ENCODE measurements at places on chromosomes 7 and 10.

GRCh38 chr7:121020249-121020988 is 31.9 kb downstream of the CPED1 start:
- no peak for DNase-seq

GRCh38 chr7:136256491-136256890 is 279.3 kb upstream of the MTPN start:
- DNase-seq: no peak

DNA sequence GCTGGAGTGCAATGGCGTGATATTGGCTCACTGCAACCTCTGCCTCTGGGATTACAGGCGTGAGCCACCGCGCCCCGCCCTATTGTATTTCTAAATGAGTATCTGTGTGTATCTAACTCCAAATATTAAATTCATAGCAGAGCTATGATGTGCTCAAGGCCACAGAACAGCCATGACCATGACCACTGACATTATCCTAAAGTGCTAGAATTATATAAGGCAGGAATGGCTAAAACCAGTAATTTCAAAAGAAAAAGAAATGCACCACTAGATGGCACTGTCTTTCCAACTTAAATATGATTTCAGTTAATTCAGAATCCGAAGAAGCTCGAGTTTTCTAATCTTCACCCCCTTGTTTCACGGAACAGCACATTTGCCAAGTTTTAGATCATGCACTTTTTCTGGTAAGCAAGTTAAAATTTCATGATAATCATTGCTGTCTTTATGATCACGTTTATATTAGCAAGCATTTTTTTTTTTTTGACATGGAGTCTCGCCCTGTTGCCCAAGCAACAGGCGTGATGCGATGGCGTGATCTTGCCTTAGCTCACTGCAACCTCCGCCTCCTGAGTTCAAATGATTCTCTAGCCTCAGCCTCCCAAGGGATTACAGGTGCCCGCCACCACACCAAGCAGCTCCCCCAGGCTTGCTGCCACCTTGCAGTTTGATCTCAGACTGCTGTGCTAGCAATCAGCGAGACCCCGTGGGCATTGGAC is 65.3 kb downstream of the OR13A1 start:
- no peak for DNase-seq

DNA sequence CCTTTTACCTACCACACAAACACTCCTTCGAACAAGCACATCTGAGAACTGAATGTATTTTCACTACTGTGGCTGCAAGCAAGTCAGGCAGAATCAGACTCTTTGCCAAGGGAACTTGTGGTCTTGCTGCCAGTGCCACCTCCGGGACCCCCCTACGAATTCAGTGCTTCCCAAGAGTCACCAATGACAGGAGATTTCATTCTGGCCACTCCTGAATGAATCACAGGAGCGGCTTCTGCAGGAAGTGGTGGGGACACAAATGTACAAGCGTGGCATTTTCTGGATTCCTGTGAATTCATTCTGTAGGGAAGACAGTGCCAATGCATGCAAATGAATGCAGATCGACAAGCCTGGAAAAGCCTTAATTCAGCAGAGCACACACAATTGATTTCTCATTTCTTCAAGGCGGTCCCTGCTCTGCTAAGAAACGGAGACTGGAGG is 161.2 kb downstream of the CAMK1D start:
- DNase-seq: no peak

DNA sequence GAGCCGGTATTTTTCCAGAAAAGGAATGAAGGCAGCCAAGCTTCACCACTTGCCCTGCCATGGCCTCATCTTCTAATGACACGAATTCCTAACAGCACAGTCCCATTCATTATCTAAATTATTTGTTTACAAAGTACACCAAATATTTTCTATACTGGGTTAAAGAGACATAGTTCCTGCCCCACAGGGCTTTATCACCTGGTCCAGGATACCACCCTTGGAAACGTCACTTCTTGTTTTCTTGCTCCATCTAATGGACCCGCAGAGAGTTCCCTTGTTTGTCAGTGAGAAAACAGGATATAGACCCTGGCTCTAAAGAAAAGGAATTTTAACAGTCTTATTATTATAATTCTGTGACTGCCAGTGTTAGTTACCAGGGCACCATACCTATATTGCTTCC is 1165.4 kb downstream of the GATA3 start:
- DNase-seq: no peak

DNA sequence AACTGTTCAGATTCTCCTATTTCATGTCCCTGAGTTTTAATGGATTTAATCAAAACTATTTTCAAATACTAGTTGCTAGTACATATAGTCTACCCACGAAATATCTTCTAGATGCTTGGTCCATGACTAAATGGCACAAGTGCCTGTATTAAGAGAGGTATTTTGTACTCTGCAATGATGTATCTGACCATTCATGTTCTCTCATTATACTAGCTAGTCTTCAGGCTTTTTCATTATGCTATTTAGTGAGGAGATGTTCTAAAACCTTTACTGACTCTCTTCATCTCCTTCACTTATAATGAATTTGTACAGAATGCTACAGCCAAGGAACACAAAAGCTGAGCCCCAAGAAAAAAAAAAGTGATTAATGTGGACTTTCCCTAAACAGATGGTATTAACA is 222.5 kb downstream of the AHR start:
- DNase-seq: no peak

DNA sequence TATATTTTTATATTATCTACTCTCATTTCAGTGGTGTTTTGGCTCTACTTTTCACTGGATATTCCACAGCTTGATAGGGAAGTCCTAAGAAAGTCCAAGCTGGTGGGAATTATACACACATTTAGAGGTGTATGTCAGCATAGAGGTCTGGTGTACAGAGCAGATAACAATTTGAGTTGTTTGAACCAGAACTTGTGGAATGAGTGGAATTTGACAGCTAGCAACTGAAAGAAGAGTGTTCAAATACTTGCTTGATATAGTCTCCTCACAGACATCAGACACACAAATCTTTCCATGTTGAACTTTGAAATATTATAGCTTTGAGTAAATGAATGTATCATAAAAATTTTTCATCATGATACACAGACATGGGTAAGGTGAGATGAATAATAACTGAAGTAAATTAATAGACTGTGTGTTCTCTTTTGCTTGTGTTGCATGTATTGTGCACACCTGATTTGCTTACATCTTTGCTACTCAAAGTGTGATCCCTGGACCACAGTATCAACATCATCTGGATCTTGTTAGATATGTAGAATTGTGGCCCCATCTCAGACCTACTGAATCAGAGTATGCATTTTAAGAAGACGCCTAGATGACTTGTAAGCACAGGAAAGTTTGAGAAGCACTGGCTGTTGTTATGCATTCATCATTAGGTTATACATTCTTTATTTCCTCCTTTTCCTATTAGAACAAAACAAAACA is 91.5 kb downstream of the ABCA13 start:
- DNase-seq: no peak

DNA sequence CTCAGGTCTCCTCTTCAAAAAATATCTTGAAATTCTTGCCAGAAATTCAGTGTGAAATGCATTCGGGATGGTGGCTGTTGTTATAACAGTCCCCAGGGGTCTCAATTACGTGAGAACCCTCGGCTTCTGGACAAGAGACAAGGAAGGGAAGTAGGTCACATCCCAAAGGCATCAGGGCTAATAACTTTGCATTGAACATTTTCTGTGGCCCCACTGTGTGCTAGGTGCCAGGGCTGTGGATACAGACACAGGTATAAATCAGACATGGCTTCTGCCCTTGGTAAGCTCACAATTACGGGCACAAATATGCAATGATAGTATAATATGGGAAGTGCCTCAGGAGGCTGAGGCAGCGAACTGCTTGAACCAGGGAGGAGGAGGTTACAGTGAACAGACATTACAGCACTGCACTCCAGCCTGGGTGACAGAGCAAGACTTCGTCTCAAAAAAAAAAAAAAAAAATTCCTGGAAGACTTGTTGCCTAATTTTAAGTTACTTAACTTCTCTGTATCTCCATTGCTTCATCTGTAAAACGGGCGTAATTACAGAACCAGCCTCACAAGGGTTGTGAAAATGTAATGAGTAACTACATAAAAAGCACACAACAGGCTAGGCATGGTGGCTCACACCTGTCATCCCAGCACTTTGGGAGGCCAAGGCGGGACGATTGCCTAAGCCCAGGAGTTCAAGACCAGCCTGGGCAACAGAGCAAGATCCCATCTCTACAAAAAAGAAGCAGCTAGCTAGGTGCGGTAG is 2.5 kb upstream of the RHBDD2 start:
- DNase-seq: peak; percentile 74

GRCh38 chr10:28181478-28182096 is 121.3 kb downstream of the MPP7 start:
- no peak for DNase-seq

GRCh38 chr10:106768204-106768603 is 396.3 kb downstream of the SORCS1 start:
- DNase-seq: no peak

DNA sequence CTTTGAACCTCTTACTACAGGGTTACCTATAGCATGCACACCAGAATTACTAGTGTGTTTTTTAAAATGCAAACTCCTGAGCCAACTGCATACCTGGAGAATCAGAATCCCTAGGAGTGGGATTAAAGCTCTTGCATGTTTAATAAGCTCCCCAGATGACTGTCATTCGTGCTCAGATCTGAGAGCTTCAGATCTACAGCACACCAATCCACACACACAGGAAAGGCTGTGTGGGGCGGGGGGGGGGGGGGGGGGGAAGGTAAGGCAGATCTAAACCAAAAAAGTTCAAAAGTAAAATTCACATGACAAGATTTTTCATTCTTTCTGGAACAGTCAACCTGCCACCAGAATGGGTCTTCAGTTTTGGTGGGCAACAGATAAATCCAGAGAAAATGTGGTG is 5.5 kb downstream of the FAM3C start:
- no peak for DNase-seq

DNA sequence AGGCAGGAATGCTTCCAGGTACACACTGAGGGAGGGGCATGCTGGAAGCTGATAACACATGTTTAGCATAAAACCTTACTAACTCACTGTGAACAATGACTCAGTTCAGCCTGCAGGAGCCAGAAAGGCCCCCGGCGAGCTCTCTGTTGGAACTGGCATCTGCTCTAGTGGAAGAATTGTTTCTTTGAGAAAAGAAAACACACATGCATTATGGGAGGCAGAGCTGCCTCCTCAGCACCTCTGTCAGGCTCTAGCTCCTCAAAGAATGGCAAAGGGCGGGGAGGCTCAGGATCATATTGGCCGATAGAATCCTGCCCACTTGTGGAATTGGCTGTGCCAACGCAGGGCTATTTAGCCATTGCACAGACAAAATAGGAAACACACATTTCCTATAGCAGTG is 338.3 kb downstream of the CXCL12 start:
- no peak for DNase-seq

DNA sequence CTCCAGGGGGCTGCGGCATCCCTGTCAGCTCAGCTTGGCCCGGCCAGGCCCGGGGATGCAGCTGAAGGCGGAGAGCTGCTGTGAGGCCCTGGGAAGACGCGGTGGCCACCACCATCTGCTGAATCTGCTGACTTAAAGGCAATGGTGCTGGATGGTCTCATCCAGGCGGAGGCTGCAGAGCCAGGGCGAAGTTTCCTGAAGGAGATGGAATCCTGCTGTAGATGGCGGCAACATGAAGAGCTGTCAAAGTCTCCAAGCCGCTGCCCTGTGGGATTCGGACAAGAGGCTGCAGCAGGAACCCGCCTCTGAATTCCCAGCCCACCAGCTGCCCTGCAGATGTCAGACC is 200.1 kb downstream of the PTPRN2 start:
- DNase-seq: no peak

GRCh38 chr7:750111-750905 is 23.2 kb upstream of the PRKAR1B start:
- DNase-seq: no peak

- no peak for DNase-seq
These were observed 27.8 kb downstream of the DCLRE1C start for GRCh38 chr10:14926061-14926470.

DNA sequence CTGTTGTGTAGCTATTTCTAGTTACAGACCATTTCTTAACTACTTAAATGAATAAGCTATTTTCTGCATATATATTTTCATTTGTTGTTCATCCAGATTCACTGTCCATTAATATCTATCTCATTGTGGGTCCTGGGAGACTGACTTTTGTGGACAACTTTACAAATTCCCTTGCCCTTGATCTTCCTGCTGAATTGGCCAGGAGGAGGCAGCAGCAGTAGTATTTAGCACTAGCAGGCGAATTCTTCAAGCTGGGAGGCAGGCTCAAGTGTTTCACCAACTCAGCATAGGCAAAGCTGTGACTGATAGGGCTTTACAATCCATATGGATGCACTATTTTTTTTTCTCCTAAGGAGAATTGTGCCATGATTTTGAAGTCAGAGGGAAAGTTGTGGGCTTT is 461.0 kb upstream of the NRG3 start:
- DNase-seq: no peak

- DNase-seq: no peak
These were observed 156.0 kb downstream of the GLI3 start for GRCh38 chr7:42080841-42081586.

GRCh38 chr7:26191974-26192479 is 8.5 kb downstream of the HNRNPA2B1 start:
- DNase-seq: no peak

DNA sequence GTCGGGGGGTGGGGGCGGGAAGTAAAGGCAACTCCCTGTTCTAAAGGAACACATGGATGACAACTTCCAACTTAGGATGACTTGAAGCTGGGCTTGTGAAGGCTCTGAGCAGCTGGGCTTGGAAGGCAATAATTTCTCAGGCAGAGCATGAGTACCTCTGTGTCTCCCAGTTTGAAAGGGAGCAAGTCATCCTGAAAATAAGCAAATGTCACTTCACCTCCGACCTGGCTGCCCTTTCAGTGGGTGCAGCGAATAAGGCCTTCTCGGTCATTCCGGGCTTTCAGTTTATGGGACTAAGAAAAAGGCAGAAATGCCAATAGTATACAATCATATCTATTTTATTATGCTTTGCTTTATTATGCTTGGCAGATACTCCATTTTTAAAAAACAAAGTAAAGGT is 15.3 kb upstream of the ADAMTS14 start:
- DNase-seq: no peak

- DNase-seq: peak; percentile 51
These were observed 2.9 kb downstream of the LAT2 start for GRCh38 chr7:74212661-74213060.

DNA sequence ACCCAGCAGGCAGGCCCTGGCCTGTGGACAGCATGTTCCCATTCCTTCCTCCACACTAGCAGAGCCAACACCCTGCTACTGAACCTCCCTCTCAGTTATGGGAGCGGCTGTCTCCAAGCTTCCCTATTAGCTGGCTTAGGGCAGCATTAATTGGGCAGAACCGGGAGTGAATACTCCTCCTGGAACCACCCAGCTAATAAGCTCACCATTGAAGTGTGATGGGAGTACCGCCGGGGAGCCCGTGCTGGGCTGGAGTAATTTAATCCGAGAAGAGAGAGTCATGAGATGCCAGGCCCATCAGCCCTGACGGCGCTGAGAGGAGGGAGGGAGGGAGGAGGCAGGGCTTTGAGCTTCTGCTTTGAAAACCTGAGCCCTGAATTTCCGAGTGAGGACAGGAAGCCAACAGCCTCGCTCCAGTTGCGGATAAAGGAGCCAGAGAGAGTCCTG is 31.8 kb upstream of the ELFN1 start:
- no peak for DNase-seq

DNA sequence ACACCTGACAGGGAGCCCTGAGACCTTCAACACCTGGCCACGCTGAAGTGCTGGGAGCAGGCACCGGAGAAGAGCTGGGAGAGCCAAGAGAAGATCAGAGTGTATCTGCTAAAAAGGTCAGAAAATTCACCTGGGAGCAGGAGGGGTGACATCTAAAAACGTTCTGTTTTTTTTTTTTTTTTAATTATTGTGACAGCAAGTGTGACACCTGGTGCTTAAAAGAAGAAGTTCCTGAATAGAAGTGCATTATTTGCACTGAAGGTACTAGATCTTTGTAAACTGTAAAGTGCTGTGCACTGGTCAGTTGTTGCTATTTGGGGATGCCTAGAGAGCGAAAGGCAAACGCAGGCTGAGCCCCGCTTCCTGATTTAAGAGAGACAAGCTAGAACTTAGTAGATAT is 422.0 kb downstream of the PLXNA4 start:
- DNase-seq: no peak
